Stimulated activated CD4-positive, alpha-beta T cell treated with anti-CD3 and anti-CD28 coated beads, TNF-alpha, amount 100 ng/mL, for 1 hour (primary cell): ENCODE measurements at places on chromosomes 2 and 18.

- no peak for DNase-seq
Observed at GRCh38 chr2:162839419-162839818, 852 bp upstream of the KCNH7 start.

DNA sequence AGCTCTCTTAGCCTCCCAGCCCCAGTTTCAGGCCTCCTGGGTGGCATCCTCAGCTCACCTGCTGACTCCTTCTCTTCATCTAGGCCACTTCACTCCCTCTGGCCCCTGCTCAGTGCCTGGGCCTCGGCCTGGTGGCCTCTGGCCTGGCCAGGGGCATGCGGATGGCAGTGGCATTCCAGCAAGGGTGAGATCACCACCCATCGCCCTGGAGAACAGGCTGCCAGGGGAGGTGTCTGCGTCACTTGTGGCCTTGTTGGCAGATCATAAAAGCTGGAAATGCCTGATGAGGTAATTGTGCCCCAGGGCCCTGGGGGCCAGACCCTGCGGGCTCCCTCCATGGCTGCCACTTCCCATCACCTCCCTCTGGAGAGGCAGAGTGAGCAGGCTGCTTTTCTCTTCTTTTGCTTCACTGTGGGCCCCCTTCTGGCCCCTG is 72.5 kb upstream of the SMAD2 start:
- DNase-seq = no peak

DNA sequence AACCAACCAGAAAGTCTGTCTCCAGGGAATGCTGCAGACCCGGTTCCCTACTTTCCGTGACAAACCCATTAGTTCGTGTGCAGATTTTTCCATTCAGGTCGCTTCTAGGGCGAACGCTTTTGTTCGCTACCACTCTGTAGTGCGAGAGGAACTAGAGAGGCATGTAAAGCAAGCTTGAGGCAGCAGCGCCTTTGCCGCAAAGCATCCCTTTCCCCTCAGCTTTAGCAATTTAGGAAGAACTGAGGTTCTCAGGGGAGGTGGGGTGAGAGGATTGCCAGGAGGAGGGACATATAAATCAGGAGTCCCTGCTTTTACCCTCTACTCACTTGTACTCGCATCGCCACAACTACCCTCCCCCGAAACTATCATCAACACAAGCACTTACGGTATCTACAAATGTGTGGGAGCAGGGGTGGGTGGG is 748 bp upstream of the ZNF804A start:
- DNase-seq = no peak

DNA sequence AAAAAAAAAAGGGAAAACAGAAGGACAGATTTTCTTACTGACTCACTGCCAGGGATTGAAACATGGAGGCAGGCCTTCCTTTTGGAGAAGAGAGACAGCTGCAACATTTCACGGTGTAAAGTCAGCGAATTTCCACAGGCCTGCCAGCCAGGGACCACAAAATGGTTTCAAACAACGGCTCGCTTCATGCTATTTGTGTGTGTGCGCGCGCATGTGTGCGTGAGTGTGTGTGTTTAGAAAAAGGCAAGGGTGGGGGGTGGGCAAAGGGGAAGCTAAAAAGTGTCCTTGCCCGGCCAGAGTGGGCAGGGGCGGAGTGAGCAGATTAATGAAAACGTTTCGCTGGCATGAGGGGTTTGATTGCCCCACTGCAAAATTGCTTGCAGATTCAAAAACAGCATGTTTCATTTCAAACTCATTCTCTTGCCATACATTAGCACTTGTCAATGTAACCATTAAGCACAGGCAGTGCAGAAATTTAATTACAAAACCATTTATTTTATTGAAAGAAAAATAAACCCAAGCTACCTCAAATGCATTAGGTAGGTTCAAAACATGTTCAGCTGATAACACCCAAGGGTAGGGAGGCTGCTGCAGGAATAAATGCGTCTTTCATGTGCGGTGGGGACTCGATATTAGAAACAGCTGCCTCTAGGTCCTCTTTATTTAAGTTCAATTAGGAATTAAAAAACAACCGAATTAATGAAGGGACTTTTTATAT is 182.1 kb upstream of the SIX2 start:
- DNase-seq = no peak

DNA sequence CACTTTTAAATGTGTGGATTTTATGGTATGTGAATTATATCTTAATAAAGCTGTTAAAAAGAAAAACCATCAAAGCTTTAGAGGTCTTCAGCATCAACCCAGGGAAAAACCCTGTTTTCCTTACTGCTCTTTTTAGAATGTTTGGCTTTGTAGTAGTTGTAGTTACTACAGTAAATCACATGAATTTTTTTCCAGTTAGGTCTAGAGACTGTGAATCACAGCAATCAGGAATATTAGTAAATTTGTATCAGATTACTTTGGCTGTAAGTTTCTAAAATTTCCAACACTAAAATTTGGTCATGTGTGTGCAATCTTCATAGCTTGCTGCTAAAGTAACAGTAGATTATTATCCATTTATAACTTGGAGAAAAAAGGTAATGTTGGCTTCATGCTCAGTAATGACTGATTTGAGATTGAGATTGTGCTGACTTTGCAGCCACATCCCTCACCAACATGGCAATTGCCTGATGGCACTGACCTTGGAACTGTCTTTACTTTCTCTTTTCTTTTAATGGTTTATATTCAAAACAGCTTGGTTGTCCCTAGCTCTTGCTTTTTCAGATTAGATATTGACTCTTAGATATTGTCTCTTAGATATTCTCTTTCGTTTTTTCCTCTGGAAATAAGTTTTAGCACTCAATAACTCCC is 41.1 kb downstream of the LCLAT1 start:
- DNase-seq = no peak

GRCh38 chr2:33457556-33458247 is 18.7 kb upstream of the RASGRP3 start:
- no peak for DNase-seq

- DNase-seq = no peak
Observed at GRCh38 chr18:46418663-46419260, 238.3 kb downstream of the LOXHD1 start.

GRCh38 chr18:58054041-58054781 is 10.2 kb downstream of the NEDD4L start:
- no peak for DNase-seq

DNA sequence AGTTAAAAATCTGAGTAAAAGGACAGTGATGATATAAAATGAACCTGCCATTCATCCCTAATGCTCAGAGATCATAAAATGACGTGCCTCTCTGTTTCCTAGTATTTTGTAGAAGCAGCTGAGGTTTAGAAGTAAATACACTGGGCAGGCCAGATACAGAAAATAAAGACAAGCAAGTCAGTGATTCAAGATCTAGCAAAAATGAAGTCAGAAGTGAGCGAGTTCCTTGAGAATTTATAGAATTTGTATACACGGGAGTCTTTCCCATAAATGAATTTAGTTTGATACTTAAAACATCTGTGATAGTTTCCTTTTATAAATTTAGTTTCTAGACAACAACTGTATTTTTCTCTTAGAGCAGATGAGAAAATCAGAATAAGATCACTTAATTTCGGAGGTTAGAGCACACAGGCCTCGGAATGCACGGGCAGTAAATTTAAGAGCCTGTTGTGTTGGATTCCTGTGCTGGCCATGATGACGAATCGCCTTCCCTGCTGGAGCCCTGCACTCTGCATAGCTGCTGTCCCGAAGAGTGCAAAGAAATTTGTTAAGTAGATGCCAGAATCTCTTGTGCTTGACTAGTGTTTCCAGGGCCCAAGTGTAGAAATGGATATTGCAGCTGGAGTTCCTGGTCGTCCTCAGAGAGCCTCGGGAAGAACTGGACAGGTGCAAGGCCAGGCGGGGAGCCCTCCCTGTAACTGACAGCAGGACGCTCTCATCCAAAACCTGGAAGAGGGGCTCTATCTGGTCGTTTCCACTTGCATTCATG is 83.7 kb upstream of the RBM44 start:
- DNase-seq = no peak

DNA sequence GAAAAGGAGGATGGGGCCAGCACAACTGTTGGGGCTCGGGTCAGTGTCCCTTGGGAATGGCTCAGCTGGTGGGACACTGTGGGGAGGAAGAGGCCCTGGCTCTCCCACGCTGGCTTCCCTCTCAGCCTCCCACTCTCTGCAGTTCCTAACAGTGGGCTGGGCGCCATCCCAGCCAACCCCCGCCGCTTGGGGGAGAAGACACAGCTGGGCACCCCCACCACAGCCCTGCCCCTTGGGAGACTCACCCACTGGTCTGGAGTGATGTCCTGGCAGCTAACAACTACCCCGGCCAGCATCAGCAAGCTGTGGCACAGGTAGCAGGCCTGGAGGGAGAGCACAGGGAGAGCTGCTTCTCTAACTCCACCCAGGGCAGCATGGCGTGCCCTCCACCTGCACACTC is 8.3 kb upstream of the SEMA4C start:
- DNase-seq = no peak

DNA sequence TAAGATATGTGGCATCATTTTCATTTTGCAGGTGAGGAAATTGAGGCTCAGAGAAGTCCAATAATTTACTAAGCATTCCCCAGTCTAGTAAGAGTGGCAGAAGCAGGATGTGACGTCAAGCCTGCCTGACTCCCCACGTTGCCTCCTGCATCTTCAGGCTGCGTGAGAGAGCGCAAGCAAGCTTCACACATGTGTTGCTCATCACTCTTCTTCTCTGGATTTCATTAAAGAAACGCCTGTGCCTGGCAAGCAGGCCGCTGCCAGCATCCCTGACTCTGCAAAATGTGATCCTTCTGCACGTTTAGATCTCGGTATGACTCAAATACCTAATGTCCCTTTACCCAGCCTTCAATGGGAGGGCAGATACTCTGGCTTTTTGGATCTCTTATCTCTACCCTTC is 96.8 kb downstream of the PRKCE start:
- DNase-seq = no peak

DNA sequence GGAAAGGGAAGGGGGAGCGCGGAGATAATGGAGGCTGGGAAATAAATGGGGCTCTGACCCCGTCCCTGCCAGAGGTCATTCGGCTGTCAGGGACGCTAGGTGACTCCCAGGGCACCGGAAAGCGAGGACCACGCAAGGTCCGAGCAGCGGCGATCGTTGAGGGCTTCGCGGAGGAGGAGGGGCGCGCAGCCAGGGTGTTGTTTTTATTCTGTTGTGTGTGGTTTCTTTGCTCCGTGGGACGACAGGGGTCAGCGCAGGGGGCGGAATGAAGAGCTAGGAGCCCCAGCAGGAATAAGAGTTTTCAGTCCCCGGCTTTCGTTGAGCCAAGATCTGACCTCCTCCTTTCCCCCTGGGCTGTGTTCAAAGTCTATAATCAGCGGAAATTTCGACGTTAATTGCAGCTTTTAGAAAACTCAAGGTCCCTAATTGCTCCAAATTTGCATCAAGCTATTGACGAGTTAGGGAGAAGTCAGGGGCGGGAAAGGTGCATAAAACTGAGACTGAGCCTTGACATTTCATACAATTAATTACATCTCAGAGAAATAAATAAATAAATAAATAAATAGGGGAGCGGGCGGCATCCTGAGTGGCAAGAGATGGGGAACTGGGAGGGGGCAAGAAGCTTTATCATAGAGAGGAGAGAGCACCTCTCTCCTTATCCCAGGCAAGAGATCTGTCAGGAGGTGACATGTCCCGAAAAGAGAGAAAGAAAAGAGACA is 2.2 kb downstream of the GAD1 start:
- DNase-seq = no peak

- DNase-seq = no peak
Observed at GRCh38 chr18:38883111-38883510, 1317.5 kb upstream of the CELF4 start.

GRCh38 chr2:29225814-29226213 is 110.6 kb downstream of the CLIP4 start:
- DNase-seq = no peak

DNA sequence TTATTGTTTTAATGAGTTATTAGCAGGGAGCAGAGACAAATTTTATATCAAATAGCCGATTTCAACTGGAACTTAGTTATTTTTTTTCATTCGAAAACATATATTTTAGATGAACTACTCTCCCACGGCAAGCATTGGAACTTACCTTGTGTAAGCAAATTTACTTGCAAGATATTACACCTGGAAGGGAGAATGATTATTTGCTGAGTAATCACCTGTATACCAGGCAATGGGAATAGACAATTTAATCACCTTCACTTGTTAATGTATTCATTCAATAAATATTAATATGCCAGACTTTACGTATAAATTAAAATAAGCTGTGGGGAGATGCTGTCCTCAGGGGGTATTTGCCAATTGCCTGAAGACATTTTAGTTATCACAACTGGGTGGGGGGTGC is 1069.9 kb upstream of the CHAC2 start:
- no peak for DNase-seq

DNA sequence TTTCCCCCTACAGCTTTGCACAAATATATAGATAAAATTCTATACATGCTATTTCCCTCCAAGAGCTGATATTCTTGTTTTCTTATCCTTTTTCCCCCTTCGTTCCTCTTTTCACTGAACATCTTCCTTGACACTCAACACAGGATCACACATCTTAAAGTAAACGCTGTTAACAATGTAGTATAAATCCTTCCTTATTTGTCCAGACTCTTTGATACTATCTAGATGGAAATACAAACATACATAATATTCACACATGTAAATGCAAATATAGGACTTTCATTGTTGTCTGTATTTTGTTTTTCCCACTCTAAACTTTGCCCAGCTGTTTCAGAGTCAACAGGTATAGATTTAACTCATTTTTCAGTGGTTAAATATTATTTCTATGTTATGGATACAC is 3.0 kb upstream of the TACR1 start:
- no peak for DNase-seq

DNA sequence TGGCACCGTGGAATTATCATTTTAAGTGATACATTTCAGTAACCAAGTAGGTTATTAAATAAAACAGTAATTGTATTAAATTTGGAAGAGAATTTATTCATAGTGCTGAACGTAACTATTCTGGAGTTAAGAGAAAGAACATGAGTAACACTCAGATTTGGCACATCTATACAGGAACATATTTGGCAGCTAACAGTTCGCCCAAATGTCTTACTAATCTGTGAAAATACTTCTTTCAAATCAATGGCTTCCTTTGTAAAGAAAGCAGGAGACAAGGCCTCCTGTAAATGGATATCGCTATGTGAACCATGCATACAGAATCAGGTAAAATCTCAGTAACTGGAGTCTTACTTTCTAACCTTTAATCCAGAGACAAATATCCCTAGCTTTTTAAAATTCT is 64.4 kb downstream of the ZNF516 start:
- DNase-seq = no peak

- no peak for DNase-seq
Observed at GRCh38 chr2:73128841-73129535, 16.2 kb upstream of the RAB11FIP5 start.

GRCh38 chr2:196617430-196617829 is 22.1 kb upstream of the CCDC150 start:
- no peak for DNase-seq

- DNase-seq = no peak
Observed at GRCh38 chr2:129726216-129726615, 253.2 kb upstream of the RAB6C start.

GRCh38 chr18:34330308-34330707 is 105.6 kb upstream of the NOL4 start:
- DNase-seq = no peak

DNA sequence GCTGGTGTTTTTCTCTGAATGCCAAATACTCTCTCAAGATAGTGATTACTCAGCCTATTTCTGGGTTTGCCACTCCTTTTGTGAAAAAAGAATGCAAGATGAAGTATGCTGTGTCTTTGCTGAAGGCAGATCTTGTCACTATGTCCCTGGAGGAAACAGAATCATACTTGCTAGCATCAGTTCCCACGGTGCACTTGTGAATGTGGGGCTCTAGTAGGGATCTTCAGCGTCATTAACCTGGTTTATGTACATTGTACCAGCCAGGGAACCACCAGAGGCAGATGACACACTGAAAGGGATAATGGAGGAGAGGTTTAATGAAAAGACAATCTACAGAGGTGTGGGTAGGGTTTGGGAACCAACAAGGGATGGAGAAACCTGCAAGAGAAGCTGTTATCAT is 131.0 kb upstream of the CXCR4 start:
- DNase-seq = no peak

- DNase-seq = no peak
Observed at GRCh38 chr2:132915812-132916549, 246.0 kb upstream of the LYPD1 start.
